CD8-positive, alpha-beta memory T cell (primary cell): ENCODE measurements at places on chromosomes 12 and 14. TPM values are rescaled to one million over a fixed set of nuclear protein-coding genes. Genes with fewer than 3 reads are reported as not detected.
A peak's percentile ranks its signal among the peaks of the same experiment; 100 is the strongest.

DNA sequence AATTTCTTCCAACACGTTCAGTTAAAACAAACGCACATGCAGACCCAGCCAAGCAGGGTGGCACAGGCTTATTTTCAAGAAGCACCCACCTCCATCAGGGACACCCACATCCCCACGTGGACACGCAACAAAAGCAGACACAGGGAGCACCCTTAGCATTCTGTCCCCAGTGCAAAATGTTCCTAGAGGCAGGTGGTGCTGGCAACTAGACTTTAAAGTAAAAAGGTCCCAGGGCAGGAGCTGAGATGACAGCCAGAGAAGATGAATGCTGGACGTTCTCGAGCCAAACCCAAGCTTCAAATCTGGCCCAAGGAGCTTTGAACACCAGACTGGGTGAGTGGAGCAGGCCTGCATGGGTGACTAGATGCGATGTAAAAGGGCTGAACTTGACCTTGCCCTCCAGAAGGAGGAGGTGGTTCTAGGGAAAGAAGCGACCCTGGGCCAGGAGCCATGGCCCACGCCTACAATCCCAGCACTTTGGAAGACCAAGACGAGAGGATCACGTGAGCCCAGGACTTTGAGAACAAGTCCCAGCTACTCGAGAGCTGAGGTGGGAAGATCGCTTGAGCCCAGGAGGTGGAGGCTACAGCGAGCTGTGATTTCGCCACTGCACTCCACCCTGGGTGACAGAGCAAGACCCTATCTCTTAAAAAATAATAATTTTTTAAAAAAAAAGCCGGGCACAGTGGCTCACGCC lies 47.3 kb downstream of the KDM2B start:
- H3K4me3 ChIP-seq, result no peak overlapping the region
- no peak overlapping the region for H3K27ac ChIP-seq
- DNase-seq, result no peak
- H3K4me1 ChIP-seq, result peaks cover 59% of the 10 kb centered on the region
- no peaks in the 10 kb centered on the region for H3K27me3 ChIP-seq

- no peak for DNase-seq
- no peak overlapping the region for H3K27ac ChIP-seq
- peak overlapping the region; percentile 66 for H3K4me3 ChIP-seq
- H3K27me3 ChIP-seq, result no peaks in the 10 kb centered on the region
Observed at GRCh38 chr12:113055594-113056380, 743 bp upstream of the DTX1 start.

GRCh38 chr14:52044791-52045522 lies 23.9 kb downstream of the NID2 start:
- no peak overlapping the region for H3K27ac ChIP-seq
- no peaks in the 10 kb centered on the region for H3K36me3 ChIP-seq
- no peaks in the 10 kb centered on the region for H3K27me3 ChIP-seq
- no peaks in the 10 kb centered on the region for H3K4me1 ChIP-seq
- no peak overlapping the region for H3K4me3 ChIP-seq

GRCh38 chr14:102548616-102549240 lies 39.2 kb upstream of the ANKRD9 start:
- H3K4me1 ChIP-seq, result no peaks in the 10 kb centered on the region
- no peaks in the 10 kb centered on the region for H3K36me3 ChIP-seq
- peaks cover 8% of the 10 kb centered on the region for H3K27me3 ChIP-seq
- DNase-seq, result no peak

GRCh38 chr14:23533652-23534435 lies 17.7 kb downstream of the ZFHX2 start:
- no peak for DNase-seq
- no peaks in the 10 kb centered on the region for H3K36me3 ChIP-seq
- no peaks in the 10 kb centered on the region for H3K27me3 ChIP-seq
- H3K27ac ChIP-seq, result no peak overlapping the region

- DNase-seq, result no peak
- no peaks in the 10 kb centered on the region for H3K36me3 ChIP-seq
- H3K4me1 ChIP-seq, result no peaks in the 10 kb centered on the region
- H3K27me3 ChIP-seq, result no peaks in the 10 kb centered on the region
Observed at GRCh38 chr14:34098045-34098984, 147.4 kb upstream of the EGLN3 start.

DNA sequence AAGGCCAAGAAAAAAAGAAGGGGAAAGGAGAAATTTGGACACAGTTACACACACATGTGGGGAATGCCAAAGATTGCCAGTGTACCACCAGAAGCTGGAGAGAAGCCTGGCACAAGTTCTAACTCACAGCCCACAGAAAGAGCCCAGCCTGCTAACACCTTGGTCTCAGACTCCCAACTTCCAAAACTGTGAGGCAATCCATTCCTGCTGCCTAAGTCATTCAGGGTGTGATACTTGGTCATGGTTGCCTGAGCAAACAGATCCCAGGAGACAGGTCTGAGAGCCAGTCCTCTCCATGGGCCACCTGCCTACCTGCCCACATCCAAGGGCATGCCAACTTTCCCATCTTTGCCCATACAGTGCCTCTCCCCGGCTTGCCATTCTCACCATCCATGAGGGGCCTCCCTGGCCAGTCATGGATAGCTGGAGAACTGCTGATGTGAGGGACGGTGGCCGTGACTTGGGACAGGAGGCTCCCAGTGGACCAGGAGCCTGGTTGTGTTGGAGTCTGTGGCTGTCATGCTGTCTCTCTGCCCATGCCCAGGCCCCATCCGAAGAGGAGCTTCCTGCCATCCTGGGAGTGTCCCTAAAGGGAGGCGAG lies 198.0 kb upstream of the RTL1 start:
- H3K27ac ChIP-seq, result no peak overlapping the region
- H3K36me3 ChIP-seq, result no peaks in the 10 kb centered on the region
- H3K4me1 ChIP-seq, result no peaks in the 10 kb centered on the region
- no peaks in the 10 kb centered on the region for H3K27me3 ChIP-seq
- H3K4me3 ChIP-seq, result no peak overlapping the region

GRCh38 chr12:65916991-65917695 lies 92.9 kb downstream of the HMGA2 start:
- H3K4me3 ChIP-seq, result peak overlapping the region; percentile 5
- H3K36me3 ChIP-seq, result no peaks in the 10 kb centered on the region
- no peak overlapping the region for H3K27ac ChIP-seq
- DNase-seq, result no peak
- H3K27me3 ChIP-seq, result no peaks in the 10 kb centered on the region
- peaks cover 10% of the 10 kb centered on the region for H3K4me1 ChIP-seq

DNA sequence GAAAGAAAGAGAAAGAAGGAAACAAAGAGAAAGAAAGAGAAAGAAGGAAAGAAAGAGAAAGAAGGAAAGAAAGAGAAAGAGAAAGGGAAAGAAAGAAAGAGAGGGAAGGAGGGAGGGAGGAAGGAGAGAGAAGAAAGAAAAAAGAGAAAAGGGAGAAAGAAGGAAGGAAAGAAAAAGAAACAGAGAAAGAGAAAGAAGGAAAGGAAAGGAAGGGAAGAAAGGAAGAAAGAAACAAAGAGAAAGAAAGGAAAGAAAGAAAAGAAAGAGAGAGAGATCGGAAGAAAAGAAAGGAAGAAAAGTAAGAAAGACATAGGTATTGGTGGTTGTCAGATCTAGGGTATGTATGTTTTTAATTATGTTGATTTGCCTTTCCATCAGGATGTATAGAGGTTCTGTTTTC lies 342.3 kb downstream of the FOXG1 start:
- no peaks in the 10 kb centered on the region for H3K36me3 ChIP-seq
- H3K27ac ChIP-seq, result no peak overlapping the region
- H3K4me3 ChIP-seq, result no peak overlapping the region
- H3K4me1 ChIP-seq, result no peaks in the 10 kb centered on the region

DNA sequence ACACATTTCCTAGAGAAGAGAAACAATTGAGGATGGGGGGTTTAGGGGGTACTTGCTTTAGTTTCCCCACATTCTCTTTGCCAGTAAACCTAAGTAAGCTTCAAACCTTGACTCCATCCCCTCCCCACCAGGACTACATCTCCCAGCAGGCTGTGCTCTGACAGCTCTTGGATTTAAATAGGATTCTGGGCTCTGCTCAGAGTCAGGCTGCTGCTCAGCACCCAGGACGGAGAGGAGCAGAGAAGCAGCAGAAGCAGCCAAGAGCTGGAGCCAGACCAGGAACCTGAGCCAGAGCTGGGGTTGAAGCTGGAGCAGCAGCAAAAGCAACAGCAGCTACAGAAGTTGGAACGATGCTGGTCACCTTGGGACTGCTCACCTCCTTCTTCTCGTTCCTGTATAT lies 20.6 kb downstream of the RDH12 start:
- H3K4me3 ChIP-seq, result no peak overlapping the region
- H3K27ac ChIP-seq, result no peak overlapping the region
- no peaks in the 10 kb centered on the region for H3K4me1 ChIP-seq
- no peak for DNase-seq
- H3K36me3 ChIP-seq, result no peaks in the 10 kb centered on the region

GRCh38 chr14:66070542-66071319 lies 415.4 kb upstream of the CCDC196 start:
- H3K27me3 ChIP-seq, result no peaks in the 10 kb centered on the region
- no peak overlapping the region for H3K4me3 ChIP-seq
- no peaks in the 10 kb centered on the region for H3K36me3 ChIP-seq
- no peaks in the 10 kb centered on the region for H3K4me1 ChIP-seq
- DNase-seq, result peak; percentile 75

DNA sequence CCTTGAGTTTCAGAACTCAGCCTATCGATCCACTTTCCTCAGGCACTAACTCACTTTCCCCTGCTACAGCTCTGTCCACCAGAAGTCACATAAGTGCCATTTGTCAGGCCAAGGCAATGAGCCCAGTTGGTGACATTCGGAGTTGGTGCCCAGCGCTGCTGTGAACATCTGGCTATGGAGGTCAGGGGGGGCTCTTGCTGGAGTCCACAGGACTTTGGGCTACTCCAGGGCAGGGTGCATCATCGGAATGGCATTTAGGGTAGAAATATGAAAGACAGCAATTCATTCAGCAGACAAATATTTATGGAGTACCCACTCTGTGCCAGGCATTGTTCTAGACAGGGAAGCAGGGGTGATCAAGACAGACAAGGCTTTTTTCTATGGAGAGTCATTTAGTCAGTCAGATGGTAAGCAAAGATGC lies 1.5 kb upstream of the PPP1CC start:
- H3K4me1 ChIP-seq, result peaks cover 18% of the 10 kb centered on the region
- peak; percentile 49 for DNase-seq
- no peaks in the 10 kb centered on the region for H3K27me3 ChIP-seq
- no peaks in the 10 kb centered on the region for H3K36me3 ChIP-seq
- no peak overlapping the region for H3K4me3 ChIP-seq

- H3K36me3 ChIP-seq, result no peaks in the 10 kb centered on the region
- H3K4me1 ChIP-seq, result no peaks in the 10 kb centered on the region
- H3K4me3 ChIP-seq, result no peak overlapping the region
- H3K27ac ChIP-seq, result no peak overlapping the region
Observed at GRCh38 chr12:105861227-105861626, 277.5 kb downstream of the NUAK1 start.

GRCh38 chr12:18546399-18546798 lies 191.4 kb downstream of the PLCZ1 start:
- no peak overlapping the region for H3K27ac ChIP-seq
- H3K27me3 ChIP-seq, result no peaks in the 10 kb centered on the region
- no peak overlapping the region for H3K4me3 ChIP-seq
- H3K36me3 ChIP-seq, result no peaks in the 10 kb centered on the region
- no peaks in the 10 kb centered on the region for H3K4me1 ChIP-seq

DNA sequence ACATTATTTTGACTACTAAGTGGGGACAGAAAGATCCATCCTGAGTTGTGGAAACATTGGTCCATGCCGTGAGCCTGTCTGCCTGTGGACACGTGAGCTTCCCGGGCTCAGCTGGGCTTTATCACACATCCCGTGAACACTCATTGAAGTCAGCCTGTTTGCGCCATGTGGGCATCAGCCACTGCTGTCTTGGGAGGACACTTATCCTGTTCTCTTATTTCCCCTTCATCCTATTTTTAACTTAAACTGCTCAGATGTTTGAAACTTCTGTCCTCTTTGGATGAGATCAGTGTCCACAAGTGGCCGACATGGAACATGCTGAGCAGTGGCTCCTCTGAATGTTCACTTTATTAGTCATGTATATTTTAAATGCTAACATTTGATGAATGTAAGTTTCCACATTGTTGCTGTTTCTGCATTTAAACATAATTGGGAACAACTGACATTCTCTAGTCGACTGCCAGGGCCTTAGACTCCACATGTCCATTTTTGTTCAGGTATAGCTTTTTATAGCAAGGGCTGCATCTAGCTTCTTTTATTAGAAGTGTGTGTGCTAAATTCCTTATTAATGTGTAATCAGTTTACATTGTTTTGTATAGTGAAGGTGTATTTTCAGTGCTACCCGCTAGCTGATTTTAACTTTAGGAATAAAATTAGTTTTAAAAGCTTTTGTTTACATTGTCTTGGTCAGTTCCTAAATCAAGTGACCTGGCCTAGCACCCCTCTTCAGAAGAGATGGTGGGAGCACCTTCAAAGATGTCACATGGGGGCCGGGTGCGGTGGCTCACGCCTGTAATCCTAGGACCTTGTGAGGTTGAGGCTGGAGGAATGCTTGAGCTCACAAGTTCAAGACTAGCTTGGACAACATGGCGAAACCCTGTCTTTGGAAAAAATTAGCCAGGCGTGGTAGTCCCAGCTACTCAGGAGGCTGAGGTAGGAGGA lies 24.0 kb downstream of the RNF34 start:
- H3K36me3 ChIP-seq, result peaks cover 82% of the 10 kb centered on the region
- no peak overlapping the region for H3K4me3 ChIP-seq
- DNase-seq, result no peak
- H3K27me3 ChIP-seq, result no peaks in the 10 kb centered on the region

DNA sequence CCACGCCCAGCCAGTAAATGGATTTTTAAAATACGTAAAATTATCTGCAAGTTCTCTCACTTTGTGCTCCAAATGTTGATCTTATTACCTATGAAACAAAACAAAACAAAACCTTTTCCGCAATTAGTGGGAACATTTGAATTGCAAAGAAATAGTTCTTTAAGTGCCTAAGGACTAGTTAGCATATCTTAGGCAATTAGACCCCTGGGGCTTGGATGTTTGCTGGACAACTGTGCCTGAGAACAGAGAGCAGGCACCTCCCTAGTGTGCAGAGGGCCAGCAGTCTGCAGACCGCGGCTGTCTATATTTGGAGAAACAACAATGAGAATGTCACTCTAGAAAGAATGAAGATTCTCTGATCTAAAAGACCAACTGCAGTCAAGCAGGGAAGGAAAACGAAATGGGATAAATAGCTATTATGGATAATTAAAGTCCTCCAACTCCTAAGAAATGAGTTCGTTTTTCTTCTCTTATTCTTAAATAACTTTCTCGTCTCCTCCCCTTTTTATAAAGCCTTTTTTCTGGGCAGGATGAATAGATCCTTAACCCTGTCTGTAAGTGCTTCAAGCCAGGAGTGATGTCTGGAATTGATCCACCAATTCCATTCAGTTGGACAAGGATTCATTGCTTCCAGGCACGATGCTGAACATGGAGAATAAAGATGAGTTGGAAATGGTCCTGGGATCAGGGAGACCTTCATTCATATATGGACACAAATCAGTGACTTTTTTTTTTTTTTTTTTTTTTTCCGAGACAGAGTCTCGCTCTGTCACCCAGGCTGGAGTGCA lies 16.2 kb downstream of the SLC17A8 start:
- H3K4me1 ChIP-seq, result no peaks in the 10 kb centered on the region
- H3K36me3 ChIP-seq, result no peaks in the 10 kb centered on the region
- no peaks in the 10 kb centered on the region for H3K27me3 ChIP-seq
- H3K27ac ChIP-seq, result no peak overlapping the region
- no peak for DNase-seq

- peak overlapping the region; percentile 88 for H3K4me3 ChIP-seq
- H3K27ac ChIP-seq, result peak overlapping the region; percentile 99
- DNase-seq, result peak; percentile 75
- no peaks in the 10 kb centered on the region for H3K27me3 ChIP-seq
- H3K4me1 ChIP-seq, result peaks cover 37% of the 10 kb centered on the region
Observed at GRCh38 chr14:90382491-90383125, 14.2 kb upstream of the CALM1 start.

The AKAP6 gene
- 1.5 TPM for total RNA-seq

The NELL2 gene
- 67.0 TPM for total RNA-seq

The HEBP1 gene
- 14.9 TPM for total RNA-seq

The ABCC9 gene
- not detected for total RNA-seq
